ENCODE measurements at places on chromosomes 2 and 18.

DNA sequence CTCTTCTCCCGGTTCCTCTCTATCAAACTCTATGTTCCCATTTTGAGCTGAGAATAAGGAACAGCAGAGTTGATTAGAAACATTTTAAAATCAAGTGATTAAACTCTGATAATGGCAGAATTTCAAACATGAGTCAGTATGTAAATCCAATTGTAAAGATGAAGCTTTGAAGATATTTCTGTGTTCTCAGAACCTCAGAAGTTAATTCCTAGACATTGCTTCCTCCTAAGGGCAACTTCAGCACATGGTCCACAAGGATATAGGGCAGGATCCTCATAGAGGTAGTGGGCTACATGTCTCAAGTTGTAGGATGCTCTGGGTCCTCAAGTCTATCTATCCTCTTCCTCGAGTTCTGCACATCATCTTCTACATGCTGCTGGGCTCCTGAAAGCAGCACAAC, 46.3 kb downstream of the QPCT start:
- DNase-seq, result no peak

DNA sequence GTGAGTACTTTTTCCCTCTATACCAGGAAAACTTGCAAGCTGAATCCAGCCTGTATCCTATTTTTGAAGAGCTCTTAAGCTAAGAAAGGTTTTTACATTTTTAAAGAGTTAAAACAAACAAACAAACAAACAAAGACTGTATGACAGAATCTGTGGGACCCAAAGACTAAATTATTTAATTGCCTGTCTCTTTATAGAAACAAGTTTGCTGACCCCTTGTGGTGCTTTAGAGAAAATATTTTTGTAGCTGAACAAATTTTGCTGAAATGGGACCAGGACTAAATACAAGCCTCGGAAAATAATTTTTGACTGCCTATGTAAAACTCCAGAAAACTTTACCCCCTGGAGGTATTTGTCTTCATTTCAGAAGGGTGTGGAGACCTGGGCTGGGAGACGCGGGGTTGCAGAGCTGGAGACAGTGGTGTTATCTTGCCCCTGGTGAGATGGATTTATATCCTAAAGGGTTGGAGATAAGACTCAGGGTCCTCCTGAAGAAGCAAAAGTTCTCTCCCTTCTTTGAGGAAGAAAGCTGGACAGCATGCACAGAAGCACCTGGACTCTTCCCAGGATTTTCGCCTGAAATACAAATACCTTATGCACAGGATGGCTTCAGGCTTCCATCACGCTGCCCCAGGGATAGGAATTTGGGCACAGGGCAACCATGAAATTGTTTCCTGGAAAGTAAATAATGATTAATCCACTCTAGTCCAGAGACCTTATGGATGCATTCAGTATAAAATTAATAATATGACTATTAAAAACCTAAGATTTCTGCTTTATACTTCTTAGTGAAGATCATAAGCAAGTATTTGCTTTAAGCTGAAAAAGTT, 54.3 kb downstream of the TMX3 start:
- peak; percentile 68 for DNase-seq

DNA sequence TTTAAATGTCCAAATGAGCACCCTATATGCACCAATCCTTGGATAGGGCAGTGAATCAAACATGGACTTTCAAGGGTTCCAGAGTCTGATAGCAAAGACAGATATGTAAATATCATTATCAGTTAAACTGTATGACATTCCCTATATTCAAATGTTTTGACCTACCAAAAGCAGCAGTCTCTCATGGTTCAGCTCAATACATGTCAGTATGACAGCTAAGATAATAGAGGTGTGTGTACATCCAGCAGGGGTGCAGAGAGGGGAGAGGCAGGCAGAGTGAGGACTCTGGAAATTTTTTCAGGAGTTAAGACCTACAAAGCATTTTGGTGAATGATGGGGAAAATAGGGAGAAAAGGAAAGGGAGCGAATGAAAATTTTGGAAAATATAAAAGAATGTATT, 106.3 kb downstream of the MYO3B start:
- peak; percentile 48 for DNase-seq

GRCh38 chr2:241777686-241778627, 1.3 kb downstream of the GAL3ST2 start:
- DNase-seq, result no peak

DNA sequence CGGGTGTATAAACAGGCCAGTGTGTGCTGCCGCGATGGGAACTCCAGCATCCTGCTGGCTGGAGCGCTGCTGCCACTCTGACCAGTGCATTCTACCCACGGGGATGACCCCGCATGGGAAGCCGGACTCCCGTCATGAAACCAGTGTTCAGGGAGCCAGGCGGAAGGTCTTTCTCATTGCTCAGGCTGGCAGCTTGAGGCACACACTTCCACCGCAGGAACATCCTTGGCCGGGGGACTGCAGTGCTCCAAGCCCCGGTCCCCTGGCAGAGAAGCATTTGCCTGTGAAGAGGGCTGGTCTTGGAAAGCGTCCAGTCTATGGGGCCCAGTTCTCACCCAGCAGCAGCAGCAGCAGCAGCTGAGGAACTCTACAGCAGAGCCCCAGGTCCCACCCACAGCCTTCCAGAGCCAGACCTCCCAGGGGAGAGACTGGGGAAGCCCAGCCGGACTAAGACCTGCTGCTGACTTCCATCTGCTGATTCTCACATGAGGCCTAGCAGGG, 235.9 kb downstream of the KLHL29 start:
- no peak for DNase-seq

Measured in NCI-H146 (cell line).